Psoas muscle (tissue), 8 donors: ENCODE measurements at places on chromosomes 6 and 20.

- peak; percentile 36 for DNase-seq
Observed at GRCh38 chr20:61925555-61926252, 140.0 kb downstream of the TAF4 start.

DNA sequence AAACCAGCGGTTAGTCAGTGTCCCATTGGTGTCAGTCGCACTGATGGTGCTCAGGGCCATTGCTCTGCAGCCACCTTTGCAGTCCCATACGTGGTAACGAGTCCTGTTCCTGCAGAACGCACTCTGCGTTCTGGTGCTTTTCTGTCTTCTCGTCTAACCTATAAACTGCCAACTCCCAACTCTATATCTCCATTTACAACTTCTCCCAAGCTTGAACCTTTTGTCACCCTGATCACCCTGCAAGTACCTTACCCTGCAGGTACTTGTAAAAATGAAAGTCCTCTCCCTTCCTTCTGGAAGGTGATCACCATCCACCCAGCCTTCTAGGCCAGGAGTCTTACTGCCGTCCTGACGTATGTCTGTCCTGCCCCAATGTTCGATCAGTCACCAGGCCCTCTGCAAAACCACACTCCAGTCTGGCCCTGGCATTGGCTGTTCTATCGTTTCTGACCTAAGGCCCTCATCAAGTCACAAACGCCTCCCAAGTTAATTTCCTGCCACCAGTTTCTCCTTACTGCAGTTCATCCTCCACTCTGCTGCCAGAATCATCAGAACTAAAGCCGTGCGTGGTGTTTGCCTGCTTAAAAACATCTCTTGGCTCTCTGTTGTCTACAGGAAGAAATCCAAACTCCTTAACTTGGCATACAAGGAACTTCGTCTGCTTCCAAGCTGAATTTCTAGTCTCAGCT is 7.9 kb downstream of the RREB1 start:
- no peak for DNase-seq

GRCh38 chr6:127073222-127073621 is 45.2 kb upstream of the RSPO3 start:
- no peak for DNase-seq

DNA sequence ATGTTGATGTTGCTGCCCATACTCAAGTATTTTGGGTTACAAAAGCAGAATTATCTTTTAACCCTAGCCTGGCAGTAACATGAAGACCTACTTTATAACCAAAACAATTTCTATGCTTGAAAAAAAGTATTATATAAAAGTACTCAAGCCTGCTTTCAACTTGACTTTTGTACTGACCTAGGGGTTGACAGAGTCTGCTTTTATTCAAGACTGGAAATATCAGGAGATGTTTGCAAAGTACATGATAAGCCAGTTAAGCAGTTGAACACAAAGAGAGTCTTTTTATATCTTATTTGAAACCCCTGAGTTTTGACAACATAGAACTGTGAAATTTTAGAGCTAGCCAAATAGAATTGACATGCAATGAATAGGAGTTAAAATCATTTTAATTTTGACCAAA is 159.8 kb downstream of the KCNQ5 start:
- DNase-seq: no peak

DNA sequence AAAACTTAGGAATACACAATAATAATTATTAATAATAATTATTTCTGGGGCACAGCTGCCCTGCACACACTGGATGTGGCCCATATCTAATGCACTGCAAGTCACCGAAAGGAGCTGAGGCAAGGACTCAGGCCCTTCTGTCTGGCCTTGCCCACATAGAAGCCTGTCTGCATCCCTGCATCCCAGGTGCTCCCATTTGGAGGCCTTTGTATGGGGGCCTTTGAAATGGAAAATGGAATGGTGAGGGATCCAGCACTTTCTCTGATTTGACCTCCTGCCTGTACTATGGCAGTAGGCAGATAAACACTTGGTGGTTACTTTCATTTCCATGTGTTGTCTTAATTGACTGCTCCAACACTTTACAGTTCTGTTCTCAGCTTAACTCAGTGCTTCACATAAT is 75.7 kb upstream of the PTCHD4 start:
- DNase-seq: no peak
